ENCODE measurements at places on chromosomes 2 and 18.

GRCh38 chr18:9688036-9688741 lies 19.9 kb upstream of the RAB31 start:
- DNase-seq, result no peak

DNA sequence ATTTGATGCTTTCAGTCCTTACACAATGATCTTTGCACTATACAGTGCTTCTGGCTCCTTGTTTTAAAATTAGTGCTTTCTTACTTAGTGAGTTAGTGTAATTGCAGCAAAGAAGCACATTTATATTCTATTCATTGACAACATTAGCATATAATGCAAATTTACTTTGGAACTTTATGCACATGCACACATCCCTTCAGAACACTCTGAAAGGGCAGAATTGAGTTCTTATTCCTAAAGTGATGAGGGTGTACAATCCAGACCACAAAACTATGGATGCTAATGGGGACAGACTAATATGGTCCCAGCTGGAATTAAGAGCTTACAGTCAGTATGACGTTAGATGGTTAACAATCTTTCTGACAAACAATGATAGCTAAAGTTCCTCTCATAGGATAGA lies 127.1 kb downstream of the RBMS1 start:
- no peak for DNase-seq

DNA sequence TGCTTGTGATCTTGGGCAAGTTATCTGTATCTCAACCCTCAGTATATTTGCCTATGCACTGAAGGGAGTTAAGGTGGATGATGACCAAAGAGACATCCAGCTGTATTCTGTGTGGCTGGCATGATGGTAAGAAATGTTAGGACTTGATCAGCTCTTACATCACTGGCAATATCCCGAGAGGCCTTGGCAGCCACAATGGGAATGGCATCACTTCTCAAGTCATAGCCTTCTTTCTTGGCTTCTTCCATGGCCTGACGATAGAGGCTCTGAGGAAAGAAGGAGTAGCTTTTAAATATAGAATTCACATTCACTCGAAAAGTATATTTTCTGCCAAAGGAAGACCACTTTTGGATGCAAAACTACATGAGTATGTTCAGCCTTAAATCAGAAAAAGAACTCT lies 113.5 kb downstream of the NEB start:
- no peak for DNase-seq

DNA sequence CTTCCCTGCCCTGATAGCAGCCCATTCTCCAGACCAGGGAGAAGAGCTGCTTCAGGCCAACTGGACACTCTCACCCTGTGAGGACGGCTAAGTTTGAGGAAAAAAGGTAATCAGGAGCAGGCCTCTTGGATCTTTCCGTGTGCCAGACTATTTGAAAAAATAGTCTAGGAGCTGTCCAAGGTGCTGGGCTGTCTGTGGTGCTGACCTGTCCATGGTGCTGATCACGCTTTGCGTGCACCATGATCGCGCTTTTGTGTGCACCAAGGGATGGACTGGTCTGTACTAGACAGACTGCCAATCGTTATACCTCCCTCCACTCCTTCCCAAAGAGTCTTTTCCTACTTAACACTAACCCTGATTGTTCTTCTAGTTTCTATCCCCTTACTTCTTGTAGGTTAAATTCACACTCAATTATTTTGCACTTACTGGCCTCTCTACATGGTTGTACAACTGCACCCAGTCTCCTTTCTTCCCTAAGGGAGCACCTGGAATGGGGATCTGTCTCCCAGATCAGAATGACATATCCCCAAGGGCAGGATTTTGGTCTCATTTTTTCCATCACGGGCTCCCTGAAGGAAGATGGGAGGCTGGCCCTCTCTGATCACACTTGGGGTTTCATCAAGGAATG lies 295.4 kb downstream of the CELF4 start:
- no peak for DNase-seq

- DNase-seq, result no peak
Observed at GRCh38 chr2:69784228-69784627, 42.3 kb downstream of the ANXA4 start.

GRCh38 chr2:231425811-231426703 lies 30.5 kb downstream of the B3GNT7 start:
- no peak for DNase-seq

- no peak for DNase-seq
Observed at GRCh38 chr2:144690771-144691170, 170.9 kb upstream of the ZEB2 start.

DNA sequence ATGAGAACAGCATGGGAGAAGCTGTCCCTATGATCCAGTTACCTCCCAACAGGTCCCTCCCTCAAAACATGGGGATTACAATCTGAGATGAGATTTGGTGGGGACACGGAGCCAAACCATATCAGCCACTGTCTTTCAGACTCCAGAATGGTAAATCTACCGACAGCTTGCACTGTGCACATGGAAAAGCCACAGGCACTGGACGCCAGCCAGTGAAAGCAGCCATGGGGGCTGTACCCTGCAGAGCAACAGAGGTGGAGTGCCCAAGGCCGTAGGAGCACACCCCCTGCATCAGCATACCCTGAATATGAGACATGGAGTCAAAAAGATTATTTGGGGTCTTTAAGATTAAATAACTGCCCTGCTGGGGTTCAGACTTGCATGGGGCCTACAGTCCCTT lies 218.4 kb downstream of the PDE1A start:
- no peak for DNase-seq

DNA sequence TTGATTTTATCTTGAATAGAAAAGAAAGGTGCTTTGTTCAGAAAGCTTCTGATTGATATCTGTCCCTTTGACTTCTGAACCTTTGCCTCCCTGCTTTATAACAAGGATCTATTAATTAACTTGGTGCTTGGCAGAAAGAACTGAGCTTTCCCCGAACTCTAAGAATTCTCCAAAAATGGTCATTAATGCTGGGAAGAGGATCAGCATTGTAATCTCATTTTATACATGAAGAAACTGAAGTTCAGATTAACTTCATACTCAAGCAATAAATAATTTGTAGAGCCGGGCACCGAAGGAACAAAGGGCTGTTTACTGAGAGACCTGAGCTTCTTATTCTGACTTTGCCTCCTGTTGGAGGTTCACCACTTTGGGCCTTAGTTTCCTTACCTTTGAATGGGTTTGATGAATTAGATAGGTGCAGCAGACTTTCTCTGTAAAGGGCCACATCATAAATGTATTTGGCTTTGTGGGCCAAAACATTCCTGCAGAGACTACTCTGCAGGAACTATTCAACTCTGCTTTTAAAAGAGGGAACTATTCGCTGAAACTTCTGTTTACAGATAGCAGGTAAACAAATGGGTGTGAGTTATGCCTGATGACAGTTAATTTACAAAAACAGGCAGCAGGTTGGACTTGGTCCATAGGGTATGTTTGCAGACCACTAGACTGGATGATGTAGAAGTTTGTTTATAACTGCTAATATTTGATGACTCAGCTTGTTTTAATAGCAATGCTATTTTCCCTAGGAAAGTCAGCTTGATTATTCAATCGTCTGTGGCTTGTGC lies 272.9 kb downstream of the TGIF1 start:
- DNase-seq, result no peak

DNA sequence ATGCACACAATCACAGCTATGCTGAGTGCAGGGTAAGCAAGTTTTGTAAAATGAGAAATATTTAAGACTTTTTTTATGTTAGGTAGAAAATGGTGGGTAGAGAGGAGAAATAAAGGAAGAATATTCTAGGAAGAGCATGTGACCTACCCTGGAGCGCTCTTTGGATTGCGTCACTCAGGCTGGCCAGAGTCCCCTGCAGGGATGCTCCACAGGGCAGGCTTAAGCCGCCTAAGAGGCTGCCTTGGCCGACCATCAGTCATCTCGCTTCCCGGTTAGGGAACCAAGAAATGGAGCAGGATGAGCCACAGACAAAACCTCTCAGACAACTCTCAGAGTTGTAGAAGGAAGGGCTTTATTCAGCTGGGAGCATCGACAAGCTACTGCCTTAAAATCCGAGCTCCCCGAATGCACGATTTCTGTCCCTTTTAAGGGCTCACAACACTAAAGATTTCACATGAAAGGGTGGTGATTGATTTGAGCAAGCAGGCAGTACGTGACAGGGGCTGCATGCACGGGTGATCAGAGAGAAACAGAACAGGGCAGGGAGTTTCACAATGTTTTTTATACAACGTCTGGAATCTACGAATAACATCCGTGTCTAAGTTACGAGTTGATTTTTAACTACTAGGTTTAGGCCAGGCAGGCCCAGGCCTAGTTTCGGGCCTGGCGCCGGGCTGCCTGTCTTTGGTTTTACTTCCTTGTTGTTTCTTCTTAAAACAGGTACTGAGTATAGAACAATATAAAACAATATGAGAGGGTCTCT lies 1072.0 kb downstream of the CBLN2 start:
- DNase-seq, result no peak

DNA sequence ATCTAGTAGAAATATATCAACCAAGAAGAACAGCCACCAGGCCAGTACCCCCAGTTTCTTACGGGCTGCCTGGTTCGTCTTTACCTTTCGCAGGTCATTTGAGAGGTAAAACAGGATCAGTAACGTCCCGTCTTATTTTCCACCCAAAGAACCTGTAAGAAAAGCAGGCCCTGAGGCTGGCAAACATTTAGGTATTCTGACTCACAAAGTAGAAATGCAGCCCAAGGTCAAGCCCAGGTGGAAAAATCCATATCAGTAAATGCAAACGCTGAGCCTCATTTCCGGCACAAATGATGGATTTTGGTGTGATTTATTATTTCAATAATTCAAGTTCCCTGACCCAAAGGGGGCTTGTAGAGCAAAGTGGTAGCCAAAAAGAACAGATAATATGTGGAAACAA lies 171.2 kb downstream of the ZNF516 start:
- DNase-seq, result no peak

- DNase-seq, result no peak
Observed at GRCh38 chr2:46893269-46893939, 22.2 kb downstream of the MCFD2 start.

DNA sequence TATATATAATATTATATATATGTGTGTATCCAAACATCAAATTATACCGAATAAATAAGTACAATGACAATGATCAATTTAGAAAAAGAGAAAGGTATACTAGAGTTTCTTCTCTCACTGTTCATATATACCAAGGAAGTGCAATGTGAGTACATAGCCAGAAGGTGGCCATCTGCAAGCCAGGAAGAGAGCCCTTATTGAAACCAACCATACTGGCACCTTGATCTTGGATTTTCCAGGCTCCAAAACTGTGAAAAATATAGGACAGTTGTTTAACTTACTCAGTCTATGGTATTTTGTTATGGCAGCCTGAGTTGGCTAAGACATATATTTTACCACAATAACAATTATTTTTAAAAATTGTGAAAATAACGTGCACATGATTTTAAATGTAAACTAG lies 1490.2 kb upstream of the SLC39A10 start:
- DNase-seq, result peak; percentile 43
